ENCODE measurements at places on chromosomes 2 and 18.

- no peak for DNase-seq
Observed at GRCh38 chr2:35116151-35116550, 1239.4 kb upstream of the CRIM1 start.

DNA sequence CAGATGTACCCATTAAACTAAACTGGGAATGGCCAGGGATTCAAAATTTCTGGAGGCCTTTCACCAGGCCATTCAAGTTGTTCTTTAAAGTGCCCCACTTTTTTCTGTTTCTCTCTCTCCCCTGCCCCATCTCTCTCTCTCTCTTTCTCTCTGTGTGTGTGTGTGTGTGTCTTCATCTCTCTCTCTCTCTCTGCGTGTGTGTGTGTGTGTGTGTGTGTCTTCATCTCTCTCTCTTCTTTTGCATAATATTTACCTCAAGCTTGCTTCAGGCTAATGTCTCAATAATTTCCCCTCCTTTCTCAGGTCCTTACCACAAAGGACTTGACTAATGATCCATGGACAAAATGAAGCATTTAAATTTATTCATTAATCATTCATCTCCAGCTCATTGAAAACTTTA lies 164.2 kb upstream of the KLHL14 start:
- no peak for DNase-seq

DNA sequence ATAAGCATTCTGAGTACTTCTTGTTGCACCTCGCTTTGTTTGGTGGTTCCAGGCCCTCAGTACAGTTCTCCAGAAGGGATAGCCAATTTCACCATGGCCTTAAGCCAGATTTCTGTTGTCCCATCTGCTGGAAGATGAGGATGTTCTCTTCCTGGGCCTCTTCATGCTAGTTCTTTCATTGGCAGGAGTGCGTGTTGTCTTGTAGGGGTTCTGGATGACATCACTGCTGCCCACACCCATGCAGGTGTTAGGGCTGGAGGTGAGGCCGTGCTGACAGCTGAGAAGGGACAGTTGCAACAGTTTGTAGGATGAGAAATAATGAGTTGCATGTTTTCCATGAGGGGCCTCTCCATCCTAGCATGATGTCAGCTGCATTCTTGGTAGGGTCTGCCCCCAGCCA lies 142.9 kb downstream of the LDLRAD4 start:
- DNase-seq = no peak

GRCh38 chr2:60536746-60537145 lies 16.7 kb downstream of the BCL11A start:
- DNase-seq = no peak

GRCh38 chr2:208280933-208281332 lies 14.9 kb downstream of the PIKFYVE start:
- no peak for DNase-seq

DNA sequence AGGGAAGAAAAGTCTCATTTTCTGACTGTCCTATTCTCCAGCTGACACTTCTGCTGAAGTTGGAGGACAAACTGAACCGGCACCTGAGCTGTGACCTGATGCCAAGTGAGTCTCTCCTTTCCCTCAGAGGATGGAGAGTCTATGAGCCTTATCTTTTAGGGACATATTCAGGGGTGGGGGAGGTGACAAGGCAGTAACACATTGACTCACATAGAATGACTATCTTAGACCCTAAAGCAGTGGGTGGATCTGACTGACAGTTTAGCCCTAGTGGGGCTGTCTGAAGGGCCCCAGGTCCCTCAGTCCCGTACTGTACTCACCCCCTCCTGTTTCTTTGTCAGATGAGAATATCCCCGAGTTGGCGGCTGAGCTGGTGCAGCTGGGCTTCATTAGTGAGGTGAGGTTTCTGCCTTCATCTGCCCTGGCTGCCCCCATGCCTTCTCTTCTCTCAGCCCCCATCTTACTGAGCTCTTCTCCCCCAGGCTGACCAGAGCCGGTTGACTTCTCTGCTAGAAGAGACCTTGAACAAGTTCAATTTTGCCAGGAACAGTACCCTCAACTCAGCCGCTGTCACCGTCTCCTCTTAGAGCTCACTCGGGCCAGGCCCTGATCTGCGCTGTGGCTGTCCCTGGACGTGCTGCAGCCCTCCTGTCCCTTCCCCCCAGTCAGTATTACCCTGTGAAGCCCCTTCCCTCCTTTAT lies 805 bp upstream of the KRTCAP3 start:
- no peak for DNase-seq

GRCh38 chr2:180599804-180600203 lies 380.6 kb upstream of the UBE2E3 start:
- DNase-seq = no peak

DNA sequence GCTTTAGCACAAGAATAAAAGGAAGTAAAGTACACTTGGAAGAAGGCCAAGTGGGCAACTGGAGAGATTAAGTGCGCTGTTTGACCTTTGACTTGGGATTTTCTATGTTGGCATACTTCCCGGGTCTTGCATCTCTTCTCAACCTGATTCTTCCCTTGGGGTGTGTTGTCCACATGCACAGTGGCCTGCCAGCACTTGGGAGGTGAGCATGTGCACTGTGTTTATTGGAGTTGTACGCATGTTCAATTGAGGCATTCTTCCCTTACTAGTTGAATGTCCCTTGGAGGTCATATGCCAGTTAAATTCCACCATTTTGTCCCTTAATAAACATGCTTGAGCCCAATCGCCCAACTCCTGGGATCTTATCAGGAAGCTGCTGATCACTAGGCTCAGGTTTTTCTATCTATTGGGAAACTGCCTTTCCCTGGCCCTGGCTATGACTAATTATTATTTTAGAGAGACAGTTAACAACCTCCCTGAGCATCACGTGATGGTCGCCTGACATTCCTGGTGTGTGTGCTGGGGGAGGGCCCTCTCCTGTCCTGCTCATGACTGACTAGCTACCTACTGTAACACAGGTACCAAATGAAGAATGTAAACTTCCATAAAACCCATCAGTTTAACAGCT lies 62.5 kb upstream of the RAPGEF4 start:
- no peak for DNase-seq

DNA sequence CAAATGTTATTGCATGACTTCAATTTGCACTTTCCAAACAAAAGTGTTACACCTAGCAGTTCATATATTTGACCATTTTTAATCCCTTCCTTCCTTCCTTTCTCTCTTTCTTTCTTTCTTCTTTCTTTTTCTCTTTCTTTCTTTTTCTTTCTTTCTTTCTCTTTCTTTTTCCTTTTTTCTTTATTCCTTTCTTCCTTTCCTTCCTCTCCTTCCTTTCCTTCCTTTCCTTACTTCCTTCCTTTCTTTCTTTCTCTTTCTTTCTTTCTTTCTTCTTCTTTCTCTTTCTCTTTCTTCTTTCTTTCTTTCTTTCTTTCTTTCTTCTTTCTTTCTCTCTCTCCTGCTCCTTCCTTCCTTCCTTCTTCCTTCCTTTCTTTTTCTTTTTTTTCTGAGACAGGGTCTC lies 146.7 kb upstream of the ALKAL2 start:
- no peak for DNase-seq

GRCh38 chr2:138827426-138828054 lies 47.4 kb upstream of the NXPH2 start:
- DNase-seq = no peak

DNA sequence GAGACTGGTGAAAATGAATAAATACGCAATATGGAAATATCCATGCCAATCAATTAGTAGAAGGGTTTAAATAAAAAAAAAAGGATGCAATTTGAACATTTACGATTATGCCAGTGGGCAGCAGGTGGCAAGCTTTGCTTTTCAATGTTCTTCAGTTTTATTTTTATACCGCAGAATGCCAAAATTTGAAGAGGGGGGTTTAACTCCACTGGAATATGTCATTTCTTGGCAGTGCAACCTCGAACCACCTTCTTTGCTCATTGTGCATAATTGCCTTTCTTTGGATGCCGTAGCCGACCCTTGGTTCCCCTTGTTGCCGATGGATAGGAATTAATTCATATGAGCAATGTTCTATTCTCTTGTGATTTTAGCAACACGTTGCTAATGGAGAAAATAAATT lies 88.0 kb downstream of the LTBP1 start:
- DNase-seq = no peak

DNA sequence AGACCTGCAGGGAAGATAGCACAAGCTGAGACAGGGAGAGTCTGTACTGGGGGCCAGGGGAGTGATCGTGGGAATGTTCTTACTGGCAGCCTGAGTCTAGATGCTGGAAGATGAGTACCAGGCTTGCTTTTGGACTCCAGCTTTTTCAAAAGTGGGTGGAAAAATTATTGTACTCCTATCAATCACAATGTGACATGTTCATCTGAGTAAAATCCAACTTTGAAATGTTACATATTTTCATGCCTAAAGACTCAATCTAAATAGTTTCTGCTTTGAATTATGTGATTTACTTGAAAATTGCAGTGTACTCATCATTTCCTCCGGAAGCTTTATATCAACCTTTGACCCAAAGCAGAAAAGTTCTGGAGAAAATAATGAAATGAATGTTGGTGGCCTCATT lies 49.7 kb upstream of the ST3GAL5 start:
- no peak for DNase-seq

GRCh38 chr2:99841749-99842148 lies 300.6 kb downstream of the AFF3 start:
- DNase-seq = no peak

- DNase-seq = no peak
Observed at GRCh38 chr18:45049578-45050319, 369.1 kb downstream of the SETBP1 start.

DNA sequence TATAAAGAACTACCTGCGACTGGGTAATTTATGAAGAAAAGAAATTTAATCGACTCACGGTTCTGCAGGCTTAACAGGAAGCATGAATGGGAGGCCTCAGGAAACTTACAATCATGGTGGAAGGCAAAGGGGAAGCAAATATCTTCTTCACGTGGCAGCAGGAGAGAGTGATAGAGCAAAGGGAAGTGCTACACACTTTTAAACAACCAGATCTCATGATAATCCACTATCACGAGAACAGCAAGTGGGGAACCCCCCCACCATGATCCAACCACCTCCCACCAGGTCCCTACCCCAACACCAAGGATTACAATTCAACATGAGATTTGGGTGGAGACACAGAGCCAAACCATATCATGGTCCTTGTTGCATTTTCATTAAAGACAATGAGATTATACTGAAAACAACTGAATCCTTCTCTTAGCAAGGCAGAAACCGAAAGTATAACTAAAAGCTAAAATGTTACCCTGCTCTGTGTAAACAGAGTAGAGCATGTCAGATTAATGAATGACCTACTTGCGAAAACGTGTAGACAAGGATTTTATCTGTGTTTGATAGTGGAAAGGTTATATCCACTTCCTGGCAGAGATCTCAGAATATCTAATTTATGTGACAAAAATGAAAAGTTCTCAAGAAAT lies 60.1 kb upstream of the RBBP8 start:
- DNase-seq = no peak

DNA sequence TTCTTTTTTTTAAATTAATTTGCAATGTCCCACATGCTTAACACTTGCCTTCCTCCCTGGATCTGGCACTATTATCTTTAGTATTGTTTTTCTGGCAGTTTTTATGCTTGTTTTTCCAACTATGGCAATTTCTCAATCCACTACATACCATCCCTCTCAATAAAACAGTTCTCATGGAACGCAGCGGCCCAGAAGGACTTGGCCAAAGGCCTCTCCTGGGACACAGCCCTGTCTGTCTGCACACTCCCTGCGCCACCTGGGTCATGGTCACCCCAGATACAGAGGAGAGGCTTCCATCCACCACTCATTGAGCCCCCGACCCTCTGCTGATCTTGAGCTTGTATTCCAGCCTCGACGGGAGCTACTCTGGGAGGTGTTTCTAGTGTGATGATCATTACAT lies 91.2 kb downstream of the TWIST2 start:
- DNase-seq = no peak

- no peak for DNase-seq
Observed at GRCh38 chr2:234373481-234374149, 123.3 kb downstream of the ARL4C start.

DNA sequence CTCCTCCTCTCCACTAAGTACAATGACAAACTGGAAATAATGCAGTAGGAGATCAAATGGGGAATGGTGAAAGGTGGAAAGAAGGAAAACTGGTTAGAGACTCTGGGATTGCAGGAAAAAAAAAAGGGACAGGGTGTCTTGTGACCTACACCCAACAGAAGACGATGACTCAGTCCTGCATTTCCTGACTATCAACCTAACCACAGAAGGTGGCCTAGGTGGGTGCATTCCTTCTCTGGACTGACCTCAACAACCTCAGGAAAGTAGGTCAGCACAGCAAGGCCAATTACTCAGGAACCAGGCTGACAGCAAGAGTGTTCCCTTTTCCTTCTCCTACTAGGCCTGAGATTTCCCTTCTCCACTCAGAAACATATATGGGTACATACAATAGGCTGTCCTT lies 1386.4 kb upstream of the ZEB2 start:
- DNase-seq = no peak

DNA sequence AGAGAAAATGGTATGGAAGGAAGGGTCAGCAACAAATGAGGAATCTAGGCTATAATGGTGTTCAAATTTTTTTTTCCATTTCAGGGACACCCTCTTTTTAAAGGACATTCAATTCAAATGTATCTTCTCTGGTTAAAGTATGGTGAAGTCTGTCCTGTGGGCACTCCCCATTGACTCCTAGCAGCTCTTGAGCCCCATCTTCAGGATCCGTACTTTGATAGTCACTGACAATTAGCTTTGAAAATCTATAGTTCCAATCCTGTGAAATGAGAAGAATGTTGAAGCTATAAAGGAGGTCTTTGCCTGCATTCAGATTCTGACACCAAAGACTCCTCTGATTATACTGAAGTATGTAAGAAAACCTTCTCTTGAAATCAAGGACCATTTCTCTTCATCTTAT lies 43.3 kb downstream of the KCNH7 start:
- DNase-seq = no peak

GRCh38 chr2:85132397-85132796 lies 795 bp upstream of the TCF7L1 start:
- no peak for DNase-seq

DNA sequence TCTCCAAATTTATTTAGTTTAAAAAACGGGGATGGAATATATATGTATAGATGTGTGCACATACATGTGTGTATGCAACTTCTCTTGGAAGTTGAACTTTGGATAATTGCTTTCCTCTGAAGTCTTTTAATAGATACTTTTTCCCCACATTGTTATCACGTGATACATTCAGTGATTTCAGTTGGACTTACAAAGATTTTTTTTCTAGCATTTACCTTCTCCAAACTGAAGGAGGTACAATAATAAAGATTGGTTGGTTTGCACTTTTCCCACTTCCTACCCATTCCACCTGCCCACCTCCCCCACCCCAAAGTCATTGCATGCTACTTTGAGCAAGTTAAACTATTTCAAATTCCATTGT lies 206.1 kb upstream of the FSHR start:
- no peak for DNase-seq

DNA sequence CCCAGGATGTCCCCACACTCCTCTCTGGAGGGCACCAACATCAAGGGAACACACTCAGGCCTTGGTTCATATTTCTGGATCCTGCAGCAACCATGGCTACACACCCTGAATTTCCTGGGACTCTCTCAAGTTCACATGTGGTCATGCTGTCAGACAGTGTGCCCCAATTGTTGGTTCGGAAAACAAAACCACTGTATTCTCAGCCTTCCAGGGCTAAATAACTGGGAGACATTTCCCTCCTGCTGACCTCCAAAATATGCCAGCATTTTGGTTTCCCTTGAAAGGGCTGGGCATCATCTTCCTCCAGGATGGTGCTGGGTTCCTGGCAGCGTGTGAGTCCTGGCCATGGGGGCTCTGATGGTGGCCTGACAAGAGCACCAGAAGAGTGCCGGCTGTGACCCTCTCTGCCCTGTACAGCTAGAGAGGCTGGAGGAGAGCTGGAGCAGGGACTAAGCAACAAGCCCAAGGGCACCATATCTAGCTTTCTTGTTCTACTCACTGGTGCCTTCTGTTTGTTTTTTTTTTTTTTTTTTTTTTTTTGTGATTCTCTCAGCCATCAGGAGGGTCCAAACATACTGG lies 37.5 kb upstream of the WIPF1 start:
- DNase-seq = no peak
